CD4-positive, alpha-beta T cell treated with Interleukin-17A for 4 hours (primary cell): ENCODE measurements at places on chromosomes 5 and 9.

DNA sequence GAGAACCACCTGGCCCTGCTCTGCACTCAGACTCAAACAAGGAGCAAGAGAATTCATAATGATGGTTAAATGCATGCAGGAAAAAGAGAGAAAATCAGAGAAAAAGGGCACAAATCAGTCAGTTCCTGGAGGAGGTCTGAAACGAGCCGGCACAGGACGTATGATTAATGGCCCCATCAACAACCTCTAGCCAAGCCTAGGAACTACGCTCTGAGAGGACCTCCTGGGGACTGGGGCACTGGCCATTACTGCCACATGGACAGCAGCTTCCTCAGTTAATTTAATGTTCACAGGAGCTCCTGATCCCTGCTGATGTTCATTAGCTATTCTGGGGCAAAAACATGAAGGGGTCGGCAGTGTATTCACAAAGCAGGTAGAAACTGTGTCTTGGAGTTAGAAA is 238.1 kb downstream of the MED10 start:
- no peak for DNase-seq

DNA sequence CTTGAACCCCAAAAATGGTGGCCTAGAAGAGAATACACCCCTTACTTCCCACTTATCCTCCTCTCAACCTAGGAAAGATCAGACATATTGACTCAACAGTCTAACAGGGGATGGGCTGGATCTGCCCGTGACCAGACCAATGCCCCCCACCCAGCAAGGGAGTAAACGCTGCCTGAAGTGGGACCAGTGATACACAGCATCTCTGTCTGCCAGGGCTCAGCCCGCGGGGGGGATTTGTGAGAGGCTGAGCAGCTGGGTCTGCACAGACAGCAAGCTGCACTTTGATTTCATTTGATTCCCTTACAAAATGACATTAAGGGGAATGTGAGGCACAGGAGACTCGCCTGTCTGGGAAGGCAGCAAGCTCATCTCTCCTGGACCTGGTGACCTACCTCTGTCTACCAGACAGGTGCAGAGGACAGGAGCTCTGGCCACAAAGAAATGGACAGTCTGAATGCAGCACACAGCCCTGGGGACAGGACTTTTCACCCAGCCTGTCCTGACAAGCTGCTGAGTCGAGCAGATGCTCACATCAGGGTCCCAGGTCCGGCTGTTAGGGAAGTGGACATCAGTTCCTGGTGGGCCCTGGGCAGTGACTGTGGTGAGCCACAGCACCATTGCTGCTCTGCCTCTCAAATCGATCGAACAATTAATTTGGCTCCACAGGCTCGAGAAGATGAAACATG is 79.9 kb downstream of the RGS3 start:
- no peak for DNase-seq

DNA sequence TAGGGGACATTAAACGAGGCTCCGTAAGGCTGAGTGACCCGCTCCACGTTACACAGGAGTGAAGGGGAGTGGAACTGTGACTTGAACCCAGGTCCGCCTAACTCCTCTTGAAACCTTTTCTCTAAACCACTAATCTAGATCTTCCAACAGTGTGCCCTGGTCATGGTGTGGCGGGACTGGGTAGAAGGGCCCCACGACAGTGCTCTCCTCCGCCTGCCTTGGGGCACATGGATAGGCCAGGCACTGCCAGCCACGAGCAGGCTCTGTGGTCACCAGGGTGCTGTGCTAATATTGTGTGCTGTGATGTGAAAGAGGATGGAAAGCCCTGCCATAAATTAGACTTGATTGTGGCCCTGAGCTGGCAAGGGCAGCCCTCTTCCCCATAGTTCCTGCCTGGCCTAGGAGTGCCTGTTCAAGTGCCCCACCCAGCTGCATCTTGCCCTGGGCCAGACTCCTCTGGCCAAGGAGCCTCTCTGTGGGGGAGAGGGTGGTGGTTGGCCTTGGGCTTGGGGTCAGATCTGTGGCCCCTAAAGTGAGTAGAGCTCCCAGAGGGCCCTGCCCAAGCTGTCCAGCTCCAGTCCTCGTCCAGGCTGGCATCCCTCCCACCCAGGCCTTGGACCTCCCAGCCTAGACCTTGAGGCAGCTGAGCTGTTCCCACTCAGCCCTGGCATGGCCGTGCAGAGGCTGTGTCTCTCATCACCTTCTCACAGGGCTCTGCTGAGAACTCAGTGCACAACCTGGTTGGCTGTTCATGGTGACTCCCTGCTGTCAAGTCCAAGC is 67.8 kb upstream of the TBC1D2 start:
- no peak for DNase-seq

DNA sequence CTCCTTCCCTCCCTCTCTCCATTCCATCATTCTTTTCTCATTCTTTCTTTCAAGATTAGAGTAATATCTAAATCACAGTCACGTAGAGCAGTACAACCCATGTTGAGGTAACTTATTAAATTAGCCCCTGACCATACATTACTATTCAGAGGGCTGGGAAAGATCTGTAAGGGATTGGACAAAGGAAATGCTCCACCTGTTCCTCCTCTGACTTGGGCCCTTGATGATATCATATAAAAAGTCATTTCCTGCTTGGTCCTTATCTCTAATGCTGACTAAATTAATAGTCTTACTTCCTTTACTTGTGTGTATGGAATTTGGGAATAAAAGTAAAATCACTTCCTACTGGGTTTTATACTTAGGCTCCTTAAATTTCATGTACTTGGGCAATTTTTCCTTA is 40.8 kb downstream of the SNX18 start:
- no peak for DNase-seq

DNA sequence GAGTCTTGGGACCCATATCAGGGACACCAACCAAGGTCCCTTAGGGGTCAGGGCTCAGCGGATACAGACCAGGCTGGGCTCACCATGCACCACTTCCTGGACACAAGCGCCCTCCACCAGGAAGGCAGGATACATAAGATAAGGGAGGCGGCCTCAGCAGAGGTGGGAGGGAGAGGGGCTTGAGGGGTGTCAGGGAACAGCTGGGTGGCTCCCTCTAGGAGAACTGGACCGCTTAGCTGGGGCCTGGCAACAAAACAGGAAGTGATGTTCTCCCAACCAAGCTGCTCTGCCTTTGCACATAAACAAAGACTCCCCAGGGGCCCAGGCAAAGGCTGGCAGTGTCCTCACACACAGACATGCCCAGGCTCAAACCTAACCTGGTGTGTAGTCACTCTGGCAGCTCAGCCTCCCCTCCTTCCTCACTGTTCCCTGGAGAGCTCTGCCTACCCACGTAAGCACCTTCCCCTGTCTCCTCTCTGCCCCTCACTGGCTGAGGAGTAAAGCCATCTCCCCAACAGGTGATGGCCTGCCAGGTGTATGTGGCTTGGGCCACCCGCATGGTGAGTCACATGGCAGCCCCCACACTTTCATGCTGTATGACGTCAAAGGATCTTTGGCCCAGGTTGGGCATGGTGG is 5.8 kb upstream of the BICD2 start:
- peak; percentile 25 for DNase-seq

DNA sequence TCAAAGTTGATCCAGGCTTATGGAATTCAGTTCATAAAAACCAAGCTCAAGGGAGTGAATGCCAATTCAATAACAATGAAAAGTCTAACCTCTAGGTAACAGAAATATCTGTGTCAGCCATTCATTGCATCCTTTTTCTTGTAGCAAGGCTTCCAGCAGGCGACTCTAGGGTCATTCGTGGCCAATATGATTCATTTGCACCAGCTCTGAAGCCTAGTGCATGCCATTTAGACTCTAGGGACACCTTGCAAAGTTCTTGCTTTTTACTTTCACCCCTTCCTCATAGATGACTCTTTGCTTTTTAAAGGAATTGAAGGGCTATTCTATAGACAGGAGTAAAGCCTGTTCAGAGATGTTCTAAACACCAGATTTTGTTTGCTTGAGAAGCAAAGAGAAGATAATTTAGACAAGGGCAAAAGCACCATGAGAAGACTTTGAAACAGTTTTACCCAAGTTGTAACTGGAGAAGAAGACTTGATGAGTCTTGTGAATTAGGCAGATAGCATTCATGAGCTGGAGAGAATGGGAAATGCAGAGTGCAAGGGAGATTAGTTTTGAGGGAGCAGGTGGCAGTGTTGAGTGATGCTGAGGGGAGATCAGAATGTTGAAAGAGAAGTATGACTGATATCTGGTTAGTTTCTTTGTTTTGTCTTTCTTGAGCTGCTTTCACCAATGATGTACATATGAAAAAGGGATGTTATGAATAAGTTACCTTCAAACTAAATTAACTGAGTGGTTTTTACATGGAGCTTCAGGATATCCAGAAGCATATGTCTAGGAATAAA is 94.5 kb downstream of the F2RL2 start:
- no peak for DNase-seq

DNA sequence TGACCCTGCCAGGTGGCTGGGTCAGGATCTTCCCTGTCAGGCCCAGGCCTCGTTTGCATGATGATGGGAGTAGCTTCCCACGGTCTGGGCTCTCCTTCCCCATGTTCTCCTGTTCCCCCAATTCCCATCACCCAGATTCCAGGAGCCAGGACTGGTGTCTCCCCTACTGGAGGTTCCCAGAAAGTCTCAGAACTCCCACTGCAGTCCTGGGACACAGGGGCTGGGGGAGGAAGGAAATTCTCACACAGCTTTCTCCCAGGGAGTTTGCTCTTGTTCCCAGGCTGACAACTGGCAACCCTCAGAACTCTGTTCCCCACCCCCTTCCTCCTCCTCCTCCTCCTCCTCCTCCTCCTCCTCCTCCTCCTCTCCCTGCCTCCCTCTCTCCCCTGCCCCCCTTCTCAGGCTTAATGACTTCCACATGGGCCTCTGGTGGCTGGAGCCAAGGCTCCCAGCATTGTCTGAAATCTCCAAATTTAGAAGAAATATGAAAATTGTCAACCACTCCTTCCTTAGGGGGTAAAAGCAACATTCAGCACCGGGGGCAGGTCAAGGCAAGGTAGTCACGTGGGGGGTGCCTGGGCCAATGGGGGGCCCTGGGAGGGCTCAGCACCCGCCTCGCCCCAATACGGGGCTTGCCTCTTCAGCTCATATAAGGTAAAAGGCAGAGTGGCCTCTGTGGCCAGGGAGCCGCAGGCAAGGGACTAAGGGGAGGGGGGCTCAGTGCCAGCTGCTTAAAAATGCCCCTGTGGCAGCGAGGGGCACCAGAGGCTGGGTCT is 27.3 kb upstream of the IL17B start:
- no peak for DNase-seq

- no peak for DNase-seq
Observed at GRCh38 chr5:170517411-170517810, 13.6 kb downstream of the KCNIP1 start.

DNA sequence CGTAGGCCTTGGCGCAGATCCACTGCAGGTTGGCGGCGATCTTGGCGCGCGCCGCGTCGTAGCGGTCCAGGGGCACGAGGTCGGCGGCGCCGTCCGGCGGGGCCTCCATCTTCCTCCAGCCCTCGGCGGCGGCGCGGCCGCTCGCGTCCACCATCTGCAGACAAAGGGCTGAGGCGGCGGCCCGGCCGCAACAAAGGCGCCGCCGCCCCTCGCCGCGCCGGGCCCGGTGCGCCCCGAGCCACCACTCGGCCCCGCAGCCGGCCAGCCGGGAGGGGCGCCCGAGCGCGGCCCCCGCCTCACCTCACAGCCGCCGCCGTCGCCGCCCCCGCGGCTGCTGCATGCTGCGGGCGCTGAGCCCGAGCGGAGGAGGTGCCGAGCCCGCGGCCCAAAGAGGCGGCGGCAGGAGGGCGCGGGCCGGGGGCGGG is 328 bp downstream of the CAMSAP1 start:
- DNase-seq: no peak

GRCh38 chr5:143014017-143014651 is 244.0 kb downstream of the ARHGAP26 start:
- DNase-seq: peak; percentile 42

DNA sequence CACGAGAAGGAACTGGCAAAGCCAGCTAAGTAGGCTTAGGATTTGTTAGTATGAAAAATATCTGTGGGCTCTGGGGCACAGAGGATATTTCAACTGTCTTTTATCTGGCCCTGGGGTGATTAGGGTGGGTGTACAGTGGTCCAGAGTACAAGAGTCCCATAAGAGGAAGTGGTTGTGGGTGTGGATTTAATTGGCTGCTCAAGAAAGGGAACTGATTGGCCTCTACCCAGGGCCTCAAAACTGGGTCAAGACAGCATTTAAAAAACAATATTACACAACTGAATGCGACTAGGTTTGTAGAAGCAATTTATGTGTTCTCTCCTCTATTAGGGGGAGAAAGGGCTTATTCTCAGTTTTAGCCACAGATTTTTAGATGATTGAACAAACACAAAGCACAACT is 1353.4 kb upstream of the WWC1 start:
- no peak for DNase-seq

DNA sequence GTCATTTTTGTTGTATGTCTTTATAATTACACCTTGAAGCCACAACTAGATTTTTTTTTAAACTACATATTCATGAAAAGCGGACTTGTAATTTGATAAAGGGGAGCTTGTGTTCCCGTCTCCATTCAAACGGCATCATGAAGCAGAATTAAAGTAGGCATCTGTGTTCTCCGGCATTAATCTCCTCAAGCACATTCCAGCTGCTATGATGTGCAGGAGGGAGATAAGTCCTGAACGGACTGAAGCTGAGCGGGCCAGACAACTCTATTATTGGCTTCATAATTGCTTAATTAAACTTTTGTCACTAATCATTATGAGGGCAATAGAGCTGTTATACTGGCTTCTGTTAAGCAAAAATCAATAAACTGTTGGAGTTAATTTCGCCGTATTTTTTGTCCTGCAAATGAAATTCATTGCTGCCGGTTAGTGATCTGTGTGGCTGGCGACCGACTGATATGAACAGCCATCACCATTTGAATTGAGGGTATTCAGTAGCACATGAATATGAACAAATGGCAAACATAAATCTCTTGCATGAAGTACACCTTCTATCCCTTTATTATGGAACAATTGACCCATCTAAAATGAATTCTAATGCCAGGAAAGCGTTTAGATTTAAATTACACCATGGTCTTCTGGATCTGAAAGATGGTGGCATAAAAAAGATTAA is 408.8 kb upstream of the IRX1 start:
- no peak for DNase-seq

DNA sequence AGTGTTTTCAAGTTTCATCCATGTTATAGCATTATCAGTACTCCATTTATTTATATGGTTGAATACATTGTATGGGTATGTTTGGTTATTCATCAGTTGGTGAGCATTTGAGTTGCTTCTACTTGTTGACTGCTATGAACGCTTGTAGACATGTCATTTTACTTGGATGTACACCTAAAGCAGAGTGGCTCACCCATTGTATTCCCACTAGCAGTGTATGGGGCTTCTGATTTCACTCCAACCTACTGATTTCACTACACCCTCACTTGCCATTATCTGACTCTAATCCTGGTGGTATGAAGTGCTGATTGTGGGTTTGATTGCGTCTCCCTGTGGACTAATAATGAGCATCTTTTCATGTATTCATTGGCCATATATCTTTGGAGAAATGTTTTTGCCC is 9.5 kb downstream of the NPM1 start:
- no peak for DNase-seq

DNA sequence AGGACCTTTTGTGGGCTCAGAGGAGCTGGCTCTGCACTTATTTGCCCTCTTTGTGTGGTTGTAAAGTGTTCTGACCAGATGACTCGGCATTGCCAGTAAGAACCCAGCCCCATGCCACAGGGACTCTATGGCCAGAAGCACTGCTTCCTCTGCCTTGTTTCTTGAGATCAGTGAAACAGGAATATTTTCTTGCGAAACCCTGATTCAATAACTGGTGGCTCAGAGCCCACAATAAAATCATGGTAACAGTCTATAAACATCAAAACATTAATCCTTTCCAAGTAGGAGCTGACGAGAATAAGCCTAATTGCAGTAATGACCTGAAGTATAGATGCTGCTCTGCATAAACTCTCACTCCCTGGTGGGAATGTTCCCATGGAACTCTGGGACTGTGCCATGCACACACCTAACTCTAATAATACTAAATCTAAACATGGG is 344.3 kb downstream of the ZNF608 start:
- no peak for DNase-seq
